ENCODE measurements at places on chromosomes 6 and 20. TPM values are rescaled to one million over a fixed set of nuclear protein-coding genes. Genes with fewer than 3 reads are reported as not detected.

DNA sequence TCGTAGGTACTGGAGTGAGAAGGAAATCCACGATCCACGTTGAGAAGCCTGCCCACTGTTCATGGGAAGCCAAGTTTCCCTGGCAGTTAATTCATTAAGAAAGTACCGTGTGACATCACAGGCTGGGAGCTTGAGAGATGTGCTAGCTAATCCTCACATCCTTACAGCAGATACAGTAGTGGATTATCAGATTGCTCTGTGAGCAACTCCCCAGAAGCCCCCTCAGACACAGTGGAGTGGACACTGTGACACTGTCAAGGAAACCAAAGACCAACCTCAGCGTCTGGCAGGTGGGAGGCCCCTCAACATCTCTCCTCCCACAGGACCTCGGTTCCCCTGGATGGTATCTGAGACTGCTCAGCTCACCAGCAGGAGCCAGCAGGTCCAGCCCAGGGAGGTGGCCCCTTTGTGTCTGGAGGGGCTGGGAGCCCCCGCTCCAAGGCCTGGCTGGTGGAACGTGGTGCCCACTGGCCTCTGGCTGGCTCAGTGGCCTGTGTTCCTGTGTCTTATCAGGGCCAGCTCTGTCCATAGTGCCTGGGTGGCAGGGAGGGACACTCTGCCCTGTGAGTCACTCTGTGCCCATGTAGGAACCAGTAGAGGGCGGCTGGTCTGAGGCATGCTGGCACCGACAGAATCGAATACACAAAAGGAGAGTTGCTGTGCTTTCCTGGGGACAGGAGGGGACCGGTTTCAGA, 7.2 kb downstream of the PYGB start:
- no peak for DNase-seq

The PHF3 gene
- polyA plus RNA-seq: 8.1 TPM

DNA sequence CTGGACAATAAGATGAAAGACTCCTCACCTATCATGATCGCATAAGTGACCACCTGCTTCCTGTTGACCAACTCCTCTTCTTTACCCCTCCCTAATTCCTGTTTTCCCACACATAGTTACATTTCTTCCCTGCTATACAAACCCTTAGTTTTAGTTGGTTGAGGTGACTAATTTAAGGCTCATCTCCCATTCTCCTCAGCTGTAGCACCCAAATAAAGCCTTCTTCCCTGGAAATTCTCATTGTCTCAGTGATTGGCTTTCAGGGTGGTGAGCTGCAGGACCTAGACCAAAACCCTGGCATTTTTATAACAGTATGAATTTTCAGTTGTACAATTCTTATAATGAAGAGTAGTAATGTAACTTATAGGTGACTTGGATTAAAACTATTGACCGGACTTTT, 2.1 kb downstream of the FKBP1C start:
- no peak for DNase-seq

The OPRL1 gene
- not detected for polyA plus RNA-seq

The EEF1E1 gene
- polyA plus RNA-seq: 14.3 TPM

GRCh38 chr6:2209226-2209809, 36.1 kb downstream of the GMDS start:
- DNase-seq: peak; percentile 73

The KCNK5 gene
- polyA plus RNA-seq: 29.9 TPM

The EPM2A gene
- polyA plus RNA-seq: 6.5 TPM

GRCh38 chr20:58116505-58116904, 111.9 kb downstream of the ANKRD60 start:
- no peak for DNase-seq

DNA sequence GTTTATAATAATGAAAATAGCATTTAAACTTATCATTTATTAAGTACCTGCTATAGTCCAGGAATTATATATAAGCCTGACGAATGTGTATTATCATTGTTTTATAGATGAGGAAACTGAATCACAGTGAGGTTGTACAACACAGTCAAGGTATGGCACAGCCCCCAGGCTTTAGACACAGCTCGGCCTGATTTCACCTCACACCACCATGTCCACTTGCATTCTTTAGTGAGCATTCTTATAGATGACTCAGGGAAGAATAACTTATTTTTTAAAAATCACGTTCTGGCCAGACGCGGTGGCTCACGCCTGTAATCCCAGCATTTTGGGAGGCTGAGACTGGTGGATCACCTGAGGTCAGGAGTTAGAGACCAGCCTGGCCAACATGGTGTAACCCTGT, 289.0 kb downstream of the SYNE1 start:
- DNase-seq: no peak

The RNF217 gene
- 2.8 TPM for polyA plus RNA-seq

GRCh38 chr20:37111926-37112455, 16.2 kb upstream of the RBL1 start:
- no peak for DNase-seq

- peak; percentile 56 for DNase-seq
Observed at GRCh38 chr6:37168811-37169495, 999 bp upstream of the PIM1 start.

DNA sequence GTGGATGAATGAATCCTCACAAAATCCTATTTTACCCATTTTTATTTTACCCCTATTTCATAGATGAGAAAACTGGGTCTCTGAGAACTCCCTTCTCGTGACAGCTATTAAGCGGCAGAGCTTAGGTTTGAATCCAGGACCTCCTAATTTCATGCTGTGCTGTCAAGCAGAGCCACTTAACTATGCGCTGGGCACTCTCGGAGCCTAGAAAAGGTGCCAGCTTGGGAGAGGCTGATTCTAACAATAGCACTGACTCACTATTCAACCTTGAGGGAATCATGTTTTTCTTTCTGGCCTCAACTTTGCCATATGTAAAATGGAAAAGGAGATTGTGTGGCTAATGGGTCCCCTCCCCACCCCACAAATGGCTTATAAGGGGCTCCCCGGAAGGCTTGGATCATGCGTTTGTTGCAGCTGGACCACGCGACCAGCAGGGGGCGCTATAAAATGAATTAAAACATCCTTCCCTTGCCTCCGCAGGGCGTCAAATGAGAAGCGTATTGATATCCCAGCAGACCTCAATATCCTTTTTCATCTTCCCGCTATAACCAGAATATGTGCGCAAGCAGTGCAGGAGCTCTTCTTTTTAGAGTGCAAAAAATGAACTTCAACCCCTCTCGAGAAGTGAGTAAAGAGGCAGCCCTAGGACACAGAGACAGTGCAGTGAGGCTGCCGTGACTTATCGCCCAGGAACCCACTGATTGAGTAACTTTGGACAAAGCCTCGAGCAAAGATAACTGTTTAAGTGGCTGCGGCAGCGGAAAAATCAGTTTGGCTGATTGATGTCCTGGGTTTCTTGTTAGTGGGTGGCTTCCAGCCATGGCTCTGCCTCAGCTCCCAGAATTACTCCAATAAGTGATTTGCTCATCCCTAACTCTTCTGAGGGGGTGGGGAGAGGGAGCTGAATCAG, 12.8 kb upstream of the PDYN start:
- peak; percentile 41 for DNase-seq

GRCh38 chr6:6390849-6391602, 70.6 kb upstream of the F13A1 start:
- no peak for DNase-seq

The HTR1B gene
- polyA plus RNA-seq: 0.15 TPM

DNA sequence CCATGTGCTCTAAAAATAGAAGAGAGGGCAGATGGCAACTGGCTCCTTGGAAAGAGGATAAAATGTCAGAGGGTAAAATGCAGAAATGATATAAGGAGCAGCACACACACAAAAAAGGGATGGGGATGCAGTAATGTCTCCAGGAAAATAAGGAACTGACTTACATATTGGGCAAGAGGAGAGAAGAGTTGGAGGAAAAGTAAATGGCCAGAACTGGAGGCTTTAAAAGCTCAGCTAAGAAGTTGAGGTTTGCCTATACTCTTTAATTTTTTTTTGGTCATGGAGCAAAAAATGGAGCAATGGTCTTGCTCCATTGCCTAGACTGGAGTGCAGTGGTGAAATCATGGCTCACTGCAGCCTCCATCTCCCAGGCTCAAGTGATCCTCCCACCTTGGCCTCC, 93.7 kb downstream of the SULF2 start:
- no peak for DNase-seq

GRCh38 chr6:91852252-91852651, 1265.4 kb upstream of the MAP3K7 start:
- no peak for DNase-seq

DNA sequence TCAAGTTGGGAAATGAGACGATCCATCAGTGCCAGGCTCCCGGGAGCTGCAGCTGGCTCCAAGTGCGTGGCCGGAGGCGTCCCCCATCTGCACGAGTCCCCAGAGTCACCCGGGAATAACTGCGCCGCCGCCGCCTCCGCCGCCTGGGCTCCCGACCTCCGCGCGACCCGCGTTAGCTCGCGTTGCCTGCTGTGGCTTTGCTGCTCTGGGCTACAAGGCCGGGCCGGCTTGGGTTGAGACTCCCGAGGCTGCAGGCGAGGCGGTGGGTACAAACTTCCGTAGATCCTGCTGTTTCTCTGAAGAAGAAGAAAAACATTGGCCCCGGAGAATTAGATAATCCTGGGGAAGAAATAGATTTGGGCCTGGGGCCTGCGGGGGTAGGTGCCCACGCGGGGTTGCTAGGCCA, 7.4 kb upstream of the LAMP5 start:
- no peak for DNase-seq

The VGLL2 gene
- polyA plus RNA-seq: not detected

The STK38 gene
- 27.6 TPM for polyA plus RNA-seq

The TTLL9 gene
- 0.38 TPM for polyA plus RNA-seq

- no peak for DNase-seq
Observed at GRCh38 chr20:4896119-4896702, 105.1 kb downstream of the SLC23A2 start.

The PRPH2 gene
- not detected for polyA plus RNA-seq

DNA sequence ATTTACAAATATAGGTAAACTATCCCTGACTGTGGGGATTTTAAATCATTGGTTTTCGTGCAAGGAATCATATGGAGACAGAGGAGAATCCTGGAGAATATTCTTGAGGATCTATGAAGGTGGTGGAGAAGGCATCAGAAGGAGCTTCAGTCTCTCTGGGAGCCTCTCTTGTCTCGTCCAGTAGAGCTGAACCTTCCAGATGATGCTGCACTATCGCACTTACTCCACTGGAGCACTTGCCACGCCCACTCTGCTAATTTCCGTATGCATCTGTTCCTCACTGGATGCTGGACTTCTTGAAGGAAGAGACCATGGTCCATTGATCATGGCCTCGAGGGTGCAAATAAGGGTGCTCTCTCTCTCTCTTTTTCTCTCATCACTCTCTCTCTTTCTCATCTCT, 36.8 kb downstream of the C6orf118 start:
- no peak for DNase-seq

DNA sequence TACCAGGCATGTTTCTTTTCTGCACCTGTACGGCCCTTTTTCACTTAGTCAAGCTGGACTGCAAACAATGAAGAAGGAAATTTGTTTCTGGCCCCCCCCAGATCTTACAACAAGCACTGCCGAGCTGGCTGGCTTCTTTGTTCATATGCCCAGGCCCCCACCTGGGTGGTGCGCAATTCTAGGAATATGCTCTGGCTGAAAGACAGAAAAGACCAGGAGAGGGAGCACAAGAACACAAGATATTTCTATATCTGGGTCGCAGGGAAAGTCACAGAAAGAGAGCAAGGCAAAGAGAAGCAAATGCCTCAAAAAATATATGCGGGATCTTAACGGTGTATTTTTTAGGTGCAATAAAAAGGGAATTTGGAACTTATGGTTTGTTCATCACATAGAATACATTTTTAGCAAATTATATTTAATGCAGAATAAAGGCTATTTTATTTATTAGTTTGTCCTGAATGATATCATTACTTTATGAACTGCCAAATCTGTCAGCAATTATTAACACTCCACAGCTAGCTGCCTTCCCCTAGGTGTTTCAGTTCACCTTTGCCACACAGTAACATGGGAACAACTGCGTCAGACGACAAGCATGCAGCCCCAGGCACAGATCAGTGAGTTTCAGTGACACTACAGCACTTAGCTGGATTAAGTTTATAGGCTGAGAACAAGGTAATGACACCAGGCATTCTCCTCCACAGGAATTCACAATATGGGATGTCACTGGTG, 76.5 kb downstream of the GJA10 start:
- DNase-seq: peak; percentile 24

DNA sequence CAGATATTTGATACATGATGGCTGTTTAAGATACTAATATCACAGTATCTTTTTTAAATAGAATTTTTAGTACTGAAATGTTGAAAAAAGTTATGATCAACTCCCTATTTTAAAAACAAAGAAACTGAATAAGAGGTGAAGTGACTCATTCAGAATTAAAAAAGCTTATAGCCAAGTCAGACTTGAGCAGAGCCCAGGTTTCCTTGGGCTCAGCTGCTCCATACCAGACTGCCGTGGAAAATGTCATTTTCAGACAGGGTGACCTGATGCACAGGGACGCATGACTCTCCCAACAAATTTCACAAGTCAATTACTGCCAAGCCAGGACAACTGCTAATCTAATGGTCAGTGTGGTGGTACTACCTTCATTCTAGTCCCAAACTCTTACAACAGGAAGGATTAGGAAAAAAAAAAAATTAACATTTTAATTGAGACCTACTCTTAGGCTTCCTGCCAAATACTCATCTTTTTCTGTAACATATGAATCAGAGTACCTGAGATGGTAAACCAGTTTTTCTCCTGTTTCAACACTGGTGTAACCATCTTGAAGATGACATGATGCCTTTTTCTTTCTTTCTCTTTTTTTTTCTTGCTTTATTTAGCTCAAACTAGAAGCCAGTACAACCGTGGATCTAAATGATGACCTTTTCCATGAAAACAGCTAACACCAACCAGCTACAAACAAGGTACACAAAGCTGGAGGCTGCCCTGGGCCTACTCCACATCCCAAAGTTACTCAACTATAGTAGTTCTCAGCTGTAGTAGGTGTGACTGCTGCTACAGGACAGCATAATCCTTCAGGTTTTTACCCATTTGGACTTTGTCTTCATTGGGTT, 30.5 kb downstream of the SLC22A23 start:
- no peak for DNase-seq

All from small intestine (tissue), 16 donors.